ENCODE measurements at places on chromosomes 3 and 15. TPM values are rescaled to one million over a fixed set of nuclear protein-coding genes. Genes with fewer than 3 reads are reported as not detected.
A peak's percentile ranks its signal among the peaks of the same experiment; 100 is the strongest.

The TMEM207 gene
- total RNA-seq, result not detected

GRCh38 chr3:5560199-5560598 is 372.7 kb downstream of the EDEM1 start:
- H3K36me3 ChIP-seq, result no peaks in the 10 kb centered on the region
- H3K27me3 ChIP-seq, result no peaks in the 10 kb centered on the region
- H3K27ac ChIP-seq, result no peak overlapping the region

The TMEM108 gene
- not detected for total RNA-seq

The INSYN1 gene
- not detected for total RNA-seq

DNA sequence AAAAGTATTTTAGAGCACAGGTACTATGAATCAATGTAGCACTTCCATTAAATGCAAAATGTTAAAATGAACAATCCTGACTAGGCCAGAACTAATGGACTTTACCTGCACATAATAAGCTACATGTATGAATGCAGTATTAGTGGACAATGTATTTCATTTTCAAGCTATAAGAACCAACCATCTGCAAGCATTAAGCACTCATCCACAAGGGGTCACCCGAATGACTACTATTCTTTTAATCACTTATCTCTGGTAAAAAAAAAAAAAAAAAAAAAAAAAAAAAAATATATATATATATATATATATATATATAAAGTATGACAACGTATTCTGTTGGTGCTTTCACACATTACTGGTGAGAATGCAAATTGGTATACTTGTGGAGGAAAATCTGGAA is 7.2 kb downstream of the HERC1 start:
- no peak overlapping the region for H3K4me3 ChIP-seq
- H3K36me3 ChIP-seq, result no peaks in the 10 kb centered on the region
- peaks cover 63% of the 10 kb centered on the region for H3K4me1 ChIP-seq
- no peak overlapping the region for H3K27ac ChIP-seq
- DNase-seq, result no peak
- H3K27me3 ChIP-seq, result no peaks in the 10 kb centered on the region

DNA sequence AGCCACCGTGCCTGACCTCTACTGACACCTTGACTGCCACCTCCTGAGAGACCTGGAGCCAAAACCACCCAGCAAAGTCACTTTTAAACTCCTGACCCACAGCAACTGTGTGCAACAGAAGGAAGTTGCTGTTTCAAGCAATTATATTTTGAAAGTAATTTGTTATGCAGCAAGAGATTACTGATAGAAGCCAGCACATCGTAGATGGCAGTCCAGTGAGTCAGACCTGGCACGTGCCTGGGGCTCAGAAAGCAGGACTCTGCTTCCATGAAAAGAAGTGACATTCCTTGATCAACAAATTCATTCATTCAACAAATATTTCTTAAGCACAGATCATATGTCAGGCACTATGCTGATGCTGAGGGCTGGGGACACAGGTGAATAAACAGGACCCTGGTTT is 5.7 kb upstream of the CSPG4 start:
- no peaks in the 10 kb centered on the region for H3K36me3 ChIP-seq
- H3K27me3 ChIP-seq, result peaks cover 15% of the 10 kb centered on the region
- no peak for DNase-seq

DNA sequence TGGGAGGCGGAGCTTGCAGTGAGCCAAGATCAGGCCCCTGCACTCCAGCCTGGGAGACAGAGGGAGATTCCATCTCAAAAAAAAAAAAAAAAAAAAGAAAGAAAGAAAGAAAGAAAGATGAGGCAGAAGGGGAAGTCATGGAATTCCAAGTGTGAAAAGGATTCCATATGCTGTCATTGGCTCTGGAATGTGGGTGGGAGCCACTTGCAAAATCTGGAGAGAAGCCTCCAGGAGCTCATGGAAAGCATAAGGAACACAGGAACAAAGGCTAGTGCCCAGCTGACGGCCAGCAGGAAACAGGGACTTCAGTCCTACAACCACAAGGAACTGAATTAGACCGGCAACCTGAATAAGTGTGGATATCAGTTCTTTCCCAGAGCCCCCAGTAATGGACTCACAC is 12.5 kb upstream of the TRAK1 start:
- H3K4me1 ChIP-seq, result peaks cover 50% of the 10 kb centered on the region
- H3K4me3 ChIP-seq, result no peak overlapping the region
- no peak overlapping the region for H3K27ac ChIP-seq
- no peaks in the 10 kb centered on the region for H3K27me3 ChIP-seq
- no peak for DNase-seq

The A4GNT gene
- total RNA-seq, result not detected

DNA sequence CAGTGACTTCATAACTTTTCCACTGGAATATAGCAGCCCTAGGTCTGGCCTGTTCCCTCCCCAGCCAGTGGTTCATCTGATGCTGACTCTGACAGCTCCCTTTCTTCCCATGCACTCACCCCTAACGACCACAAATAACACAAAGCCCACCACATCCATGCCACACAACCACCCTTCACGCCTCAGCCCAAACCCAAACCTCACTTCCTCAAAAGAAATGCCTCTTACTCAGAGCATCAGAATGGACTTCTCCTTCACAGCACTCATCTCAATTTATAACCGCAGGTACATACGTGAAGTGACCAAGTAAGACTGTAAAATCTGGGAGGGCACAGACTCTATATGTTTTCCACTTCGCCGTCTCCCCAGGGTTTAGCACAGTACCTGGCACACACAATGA is 1.1 kb downstream of the RBSN start:
- no peaks in the 10 kb centered on the region for H3K27me3 ChIP-seq
- peak overlapping the region; percentile 94 for H3K4me3 ChIP-seq
- peaks cover 18% of the 10 kb centered on the region for H3K4me1 ChIP-seq
- peaks cover 25% of the 10 kb centered on the region for H3K36me3 ChIP-seq

GRCh38 chr3:127159543-127159942 is 33.4 kb upstream of the PRR23E start:
- peaks cover 8% of the 10 kb centered on the region for H3K27me3 ChIP-seq
- no peak for DNase-seq
- no peak overlapping the region for H3K4me3 ChIP-seq
- H3K36me3 ChIP-seq, result no peaks in the 10 kb centered on the region
- no peak overlapping the region for H3K27ac ChIP-seq

DNA sequence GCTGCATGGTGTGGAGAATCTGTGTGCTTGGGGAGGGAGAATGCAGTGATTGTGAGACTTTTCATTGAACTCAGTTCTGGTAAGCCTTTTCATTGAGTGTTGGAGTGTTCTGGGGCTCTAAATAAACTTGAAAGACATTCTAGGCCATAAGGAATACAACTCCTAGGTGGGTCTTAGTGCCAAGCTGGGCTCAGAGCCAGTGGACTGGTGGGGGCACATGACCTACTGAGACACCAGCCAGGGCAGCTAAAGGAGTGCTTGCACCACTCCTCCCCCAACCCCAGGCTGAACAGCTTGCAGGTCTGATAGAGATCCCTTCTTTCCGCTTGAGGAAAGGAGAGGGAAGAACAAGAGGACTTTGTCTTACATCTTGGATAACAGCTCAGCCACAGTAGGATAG is 21.7 kb upstream of the KPNA4 start:
- H3K27me3 ChIP-seq, result peaks cover 24% of the 10 kb centered on the region
- no peak for DNase-seq
- no peak overlapping the region for H3K27ac ChIP-seq
- H3K4me3 ChIP-seq, result no peak overlapping the region
- no peaks in the 10 kb centered on the region for H3K4me1 ChIP-seq

DNA sequence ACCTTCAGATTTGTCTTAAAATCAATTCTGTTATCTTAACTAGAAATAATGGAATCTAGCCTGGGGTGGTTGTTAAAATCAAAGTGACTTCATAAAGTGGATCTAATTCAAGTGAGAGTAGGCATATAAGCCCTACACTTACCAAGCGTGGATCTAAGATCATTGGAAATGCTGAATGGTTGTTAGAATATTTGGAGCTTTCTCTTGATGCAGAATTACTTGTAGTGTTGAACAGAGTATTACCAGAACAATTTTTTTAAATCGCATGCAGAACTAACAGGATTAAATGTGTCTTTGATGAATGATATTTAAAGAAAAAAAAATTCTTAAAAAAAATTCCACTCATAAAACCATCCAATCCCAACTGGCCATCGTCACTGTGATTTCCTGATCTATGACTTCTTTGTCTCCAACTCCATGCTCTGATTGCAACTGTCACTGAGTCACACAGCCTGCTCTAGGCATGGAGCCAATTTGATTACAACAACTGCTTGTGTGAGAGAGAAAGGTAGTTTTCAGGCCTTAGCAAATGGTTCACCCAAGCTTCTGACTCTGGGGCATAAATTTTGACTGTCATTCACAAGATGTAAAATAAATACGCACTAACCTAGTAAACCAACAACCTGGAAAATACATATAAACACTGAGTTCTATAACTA is 25.9 kb upstream of the SPRED1 start:
- DNase-seq, result no peak
- no peaks in the 10 kb centered on the region for H3K36me3 ChIP-seq
- peaks cover 6% of the 10 kb centered on the region for H3K27me3 ChIP-seq
- H3K4me1 ChIP-seq, result no peaks in the 10 kb centered on the region
- H3K4me3 ChIP-seq, result no peak overlapping the region

DNA sequence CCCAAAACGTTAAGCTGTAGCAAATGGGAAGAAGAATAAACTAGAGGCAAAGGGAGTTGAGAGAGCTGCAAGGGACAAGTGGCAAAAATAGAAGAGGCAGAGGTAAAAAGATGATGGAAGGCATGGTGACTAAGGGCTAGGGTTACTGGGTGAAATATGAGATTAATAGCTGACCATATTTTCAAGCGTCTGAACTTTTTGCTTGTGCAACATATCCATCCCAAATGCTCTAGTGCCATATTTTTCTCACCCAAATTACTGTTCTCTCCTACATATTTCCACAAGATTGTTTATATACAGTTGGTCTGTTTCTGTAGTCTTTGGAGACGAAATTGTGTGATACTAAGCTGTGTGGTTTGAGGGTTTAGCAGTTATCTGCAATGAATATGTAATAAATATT is 145.5 kb downstream of the GMNC start:
- no peak for DNase-seq
- H3K4me1 ChIP-seq, result no peaks in the 10 kb centered on the region
- H3K27ac ChIP-seq, result no peak overlapping the region
- no peak overlapping the region for H3K4me3 ChIP-seq

- H3K27ac ChIP-seq, result no peak overlapping the region
- H3K4me3 ChIP-seq, result no peak overlapping the region
- H3K27me3 ChIP-seq, result no peaks in the 10 kb centered on the region
- no peaks in the 10 kb centered on the region for H3K36me3 ChIP-seq
- H3K4me1 ChIP-seq, result no peaks in the 10 kb centered on the region
Observed at GRCh38 chr3:182165234-182165633, 453.5 kb downstream of the SOX2 start.

The ANKRD34C gene
- total RNA-seq, result not detected

- no peaks in the 10 kb centered on the region for H3K4me1 ChIP-seq
- no peak overlapping the region for H3K27ac ChIP-seq
- DNase-seq, result no peak
- peaks cover 16% of the 10 kb centered on the region for H3K27me3 ChIP-seq
- no peak overlapping the region for H3K4me3 ChIP-seq
Observed at GRCh38 chr15:92421976-92422375, 28.3 kb downstream of the ST8SIA2 start.

DNA sequence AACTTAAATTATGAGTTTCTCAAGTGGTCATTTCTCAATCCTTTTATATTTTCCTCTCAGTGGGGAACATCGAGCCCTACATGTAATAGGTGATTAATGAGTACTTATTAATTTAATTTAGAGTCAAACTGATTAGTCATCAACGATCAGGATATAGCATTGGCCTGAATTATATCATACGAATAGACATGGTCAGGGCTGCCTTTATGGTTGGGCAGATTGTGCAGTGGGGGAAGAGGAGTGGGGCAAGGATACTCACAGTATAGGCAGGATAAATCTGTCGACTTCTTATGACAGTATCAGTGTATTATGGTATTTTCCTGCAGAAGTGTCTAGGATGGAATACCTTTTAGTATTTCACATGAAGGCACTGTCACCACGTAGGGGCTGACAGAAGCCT is 27.0 kb downstream of the C2CD4A start:
- H3K27me3 ChIP-seq, result peaks cover 9% of the 10 kb centered on the region
- H3K4me1 ChIP-seq, result no peaks in the 10 kb centered on the region
- H3K36me3 ChIP-seq, result no peaks in the 10 kb centered on the region
- no peak for DNase-seq
- H3K27ac ChIP-seq, result no peak overlapping the region
- H3K4me3 ChIP-seq, result no peak overlapping the region

GRCh38 chr15:91632176-91632575 is 221.3 kb upstream of the SLCO3A1 start:
- H3K4me3 ChIP-seq, result no peak overlapping the region
- no peak for DNase-seq
- H3K36me3 ChIP-seq, result no peaks in the 10 kb centered on the region
- no peaks in the 10 kb centered on the region for H3K4me1 ChIP-seq
- H3K27ac ChIP-seq, result no peak overlapping the region

GRCh38 chr15:34951993-34952392 is 17.5 kb downstream of the AQR start:
- H3K27ac ChIP-seq, result no peak overlapping the region
- H3K4me1 ChIP-seq, result peaks cover 8% of the 10 kb centered on the region
- no peaks in the 10 kb centered on the region for H3K27me3 ChIP-seq
- H3K4me3 ChIP-seq, result no peak overlapping the region

GRCh38 chr3:185473290-185473815 is 25.5 kb downstream of the TMEM41A start:
- H3K27ac ChIP-seq, result no peak overlapping the region
- H3K4me1 ChIP-seq, result no peaks in the 10 kb centered on the region
- H3K4me3 ChIP-seq, result no peak overlapping the region
- H3K27me3 ChIP-seq, result no peaks in the 10 kb centered on the region

- H3K4me3 ChIP-seq, result no peak overlapping the region
- no peaks in the 10 kb centered on the region for H3K36me3 ChIP-seq
- peaks cover 17% of the 10 kb centered on the region for H3K4me1 ChIP-seq
Observed at GRCh38 chr3:187813198-187813597, 67.9 kb upstream of the BCL6 start.

The ERC2 gene
- total RNA-seq, result not detected

The KBTBD8 gene
- total RNA-seq, result 15.5 TPM

DNA sequence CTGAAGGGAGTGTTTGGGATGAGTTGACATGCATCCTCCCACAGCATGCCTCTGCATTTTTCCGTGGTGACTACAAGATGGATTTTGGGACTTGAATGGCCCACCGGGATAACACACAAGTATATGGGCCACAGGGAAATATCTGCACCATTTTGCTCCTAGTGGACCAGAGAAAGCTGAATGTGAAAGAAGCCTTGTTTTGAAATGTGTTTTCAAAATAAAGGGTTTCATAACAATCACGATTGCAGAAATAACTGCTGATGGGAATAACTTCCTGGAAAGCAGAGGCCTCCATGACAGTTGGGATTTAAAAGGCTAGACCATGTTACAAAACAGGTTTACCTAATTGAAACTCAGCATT is 77.5 kb upstream of the PRR23C start:
- no peak overlapping the region for H3K4me3 ChIP-seq
- DNase-seq, result no peak
- H3K4me1 ChIP-seq, result no peaks in the 10 kb centered on the region
- no peaks in the 10 kb centered on the region for H3K27me3 ChIP-seq
- H3K36me3 ChIP-seq, result no peaks in the 10 kb centered on the region

The UBAP1L gene
- 2.1 TPM for total RNA-seq

The ZBTB20 gene
- total RNA-seq, result 5.4 TPM

The MYL3 gene
- total RNA-seq, result not detected

The ASTE1 gene
- total RNA-seq, result 7.8 TPM
